ENCODE measurements at places on chromosomes 3 and 15.

DNA sequence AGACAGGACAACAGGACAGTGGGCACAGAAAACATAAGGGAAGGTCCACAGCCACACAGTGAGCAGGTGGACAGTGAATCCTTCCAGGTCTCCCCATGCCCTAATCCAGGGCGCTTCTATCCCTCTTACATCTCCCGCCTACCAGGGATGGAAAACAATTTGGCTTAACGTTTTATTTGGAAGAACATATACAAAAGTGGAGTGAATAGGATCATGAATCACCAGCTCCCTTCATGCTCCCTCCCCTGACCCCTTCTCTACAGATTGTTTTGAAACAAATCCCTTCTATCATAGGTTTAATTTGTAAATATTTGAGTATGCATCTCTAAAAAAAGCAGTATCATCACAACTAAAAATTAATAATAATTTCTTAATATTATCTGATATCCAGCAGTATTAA, 52.5 kb downstream of the CLDN11 start:
- DNase-seq = no peak

GRCh38 chr15:25829073-25829472, 34.1 kb downstream of the ATP10A start:
- DNase-seq = no peak

DNA sequence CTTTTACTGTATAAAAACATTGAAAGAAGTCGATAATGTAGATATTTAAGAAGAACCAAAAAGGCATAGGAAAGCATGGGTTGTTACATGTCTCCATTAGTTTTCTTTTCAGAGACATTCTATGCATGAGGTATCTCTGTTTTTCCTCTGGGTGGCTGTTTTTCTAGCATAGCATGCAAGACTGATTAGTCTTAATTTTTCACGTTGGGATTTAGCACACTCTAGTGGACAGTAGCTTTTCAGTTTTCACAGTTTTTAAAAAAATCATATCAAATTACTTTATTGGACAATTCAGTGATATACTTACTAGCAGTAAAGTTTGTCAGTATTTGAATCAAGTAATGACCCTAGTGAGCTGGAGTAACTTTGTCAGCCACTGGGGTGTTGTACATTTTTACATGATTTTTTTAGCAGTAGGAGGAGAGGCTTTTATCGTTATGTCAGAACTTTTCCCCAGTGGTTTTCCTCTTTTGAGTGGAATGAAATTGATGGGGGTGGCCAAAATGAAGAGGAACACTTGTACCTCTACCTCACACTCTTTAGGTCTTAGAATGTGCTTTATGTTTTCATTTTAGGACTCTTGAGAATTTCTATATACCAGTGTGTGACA, 57.2 kb downstream of the SEC22A start:
- peak; percentile 77 for DNase-seq

DNA sequence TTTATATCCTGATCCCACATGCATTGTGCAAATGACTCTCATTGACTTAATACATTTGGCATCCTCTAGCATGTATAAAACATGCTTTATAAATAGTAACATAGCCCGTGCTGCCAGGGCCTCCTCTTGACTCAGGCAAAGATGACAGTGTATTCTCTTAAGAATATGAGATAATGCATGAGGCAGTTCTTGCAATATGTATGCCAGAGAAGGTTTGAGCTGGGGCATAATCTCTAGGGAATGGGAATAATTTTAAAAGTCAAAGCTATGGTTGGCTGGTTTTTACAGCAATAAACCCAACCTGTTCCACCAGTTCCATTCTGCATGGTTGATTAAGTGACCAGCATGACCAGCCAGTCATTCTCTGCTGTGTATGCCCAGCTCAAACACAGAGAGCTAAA, 179.0 kb upstream of the PFN2 start:
- no peak for DNase-seq

GRCh38 chr3:161310649-161311423, 60.5 kb downstream of the SPTSSB start:
- DNase-seq = no peak

DNA sequence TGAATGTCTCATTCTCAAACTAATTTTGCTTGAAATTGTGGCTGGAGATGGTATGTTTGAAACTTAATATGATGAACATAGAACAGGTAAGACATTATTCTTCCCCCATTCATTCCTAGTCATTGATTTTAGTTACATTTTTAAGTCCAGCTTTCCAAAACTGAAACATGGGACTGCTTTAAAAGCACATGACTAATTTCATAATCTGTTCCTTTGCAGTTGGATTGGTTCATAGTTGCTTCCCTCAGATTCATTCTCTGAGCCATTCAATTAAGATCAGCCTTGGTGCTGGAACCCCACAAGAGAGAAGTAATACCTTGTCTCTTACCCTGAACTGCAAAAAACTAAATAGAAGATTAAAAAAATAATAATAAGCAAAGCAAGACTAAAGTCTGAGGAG, 87.5 kb upstream of the TGFBR2 start:
- DNase-seq = no peak

GRCh38 chr15:45616901-45617323, 17.9 kb upstream of the SQOR start:
- DNase-seq = no peak

GRCh38 chr15:96431786-96432185, 101.3 kb downstream of the NR2F2 start:
- no peak for DNase-seq

DNA sequence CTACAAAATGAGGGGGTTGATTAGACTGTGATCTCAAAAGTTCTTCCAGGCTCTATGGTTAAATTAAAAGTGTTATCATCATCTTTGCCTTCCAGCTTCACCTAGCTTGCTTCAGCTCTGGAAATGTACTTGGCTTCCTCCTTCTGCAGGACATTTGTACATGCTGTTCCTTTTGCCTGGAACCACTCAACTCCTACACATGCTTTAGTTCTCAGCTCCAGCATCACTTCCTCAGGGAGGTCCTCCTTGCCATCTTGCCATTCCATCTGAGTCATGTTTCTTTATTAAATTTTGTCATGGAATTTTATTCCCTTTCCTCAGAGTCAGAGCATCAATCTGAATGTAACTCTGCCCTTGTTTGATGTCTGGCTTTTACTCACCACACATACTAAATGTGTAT, 158.6 kb upstream of the FEZF2 start:
- DNase-seq = no peak

Measured in SW 1271 (cell line).